Cardiac septum (tissue), 1 donor: ENCODE measurements at places on chromosomes 3 and 15.

GRCh38 chr3:161585922-161586321 is 89.3 kb downstream of the OTOL1 start:
- no peak for DNase-seq

DNA sequence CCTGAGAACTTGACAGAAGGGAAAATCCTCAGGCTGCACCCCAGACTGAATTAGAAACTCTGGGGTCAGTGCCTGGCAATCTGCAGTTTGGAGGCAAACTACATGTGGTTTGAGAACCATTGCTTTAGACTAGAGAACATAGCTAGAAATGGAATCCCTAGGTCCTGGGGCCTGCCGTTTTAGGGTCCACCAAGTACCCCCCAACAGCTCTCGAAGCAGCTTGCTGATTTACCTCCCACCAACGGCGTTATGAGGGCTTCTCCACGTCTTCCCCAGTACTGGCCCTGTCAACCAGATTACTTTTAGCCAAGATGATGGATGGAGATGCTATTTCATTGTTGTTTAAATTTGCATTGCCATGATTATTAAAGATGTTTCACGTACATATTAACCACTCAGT is 272.5 kb downstream of the XXYLT1 start:
- no peak for DNase-seq

DNA sequence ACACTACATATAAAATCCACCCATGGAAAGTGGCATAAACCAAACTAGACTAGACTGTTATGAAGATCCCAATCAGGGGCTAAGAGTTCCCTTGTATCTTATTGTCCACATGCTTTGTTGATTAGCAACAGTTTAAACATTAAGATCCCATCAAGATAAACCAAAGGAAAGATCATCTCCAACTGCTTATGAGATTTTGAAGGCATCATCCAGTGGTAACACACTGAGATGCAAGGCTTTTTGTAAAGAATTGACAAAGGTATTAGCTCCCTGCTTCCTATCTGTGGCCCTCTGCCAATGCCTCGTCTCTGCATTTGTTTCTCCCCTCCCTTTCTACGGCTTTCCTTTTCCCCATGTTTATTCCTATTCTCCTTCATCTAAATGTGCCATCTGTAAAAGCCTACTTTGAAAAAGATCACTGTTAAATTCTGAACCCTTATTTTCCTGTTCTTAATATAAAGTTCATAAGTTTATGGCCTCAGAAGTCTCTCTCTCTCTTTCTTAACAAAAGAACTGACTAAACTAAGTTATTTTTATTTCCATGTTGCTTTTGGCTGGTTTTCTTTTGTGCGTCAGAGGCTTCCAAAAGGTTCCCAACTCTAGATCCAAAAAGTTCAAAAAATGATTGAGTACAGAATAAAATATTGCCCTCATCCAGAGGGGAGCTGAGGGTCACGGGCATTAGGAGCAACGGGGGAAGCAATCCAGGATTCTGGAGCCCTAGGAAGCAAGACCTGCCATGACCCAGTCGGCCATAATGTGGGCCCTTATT is 5.5 kb downstream of the PLD1 start:
- no peak for DNase-seq

DNA sequence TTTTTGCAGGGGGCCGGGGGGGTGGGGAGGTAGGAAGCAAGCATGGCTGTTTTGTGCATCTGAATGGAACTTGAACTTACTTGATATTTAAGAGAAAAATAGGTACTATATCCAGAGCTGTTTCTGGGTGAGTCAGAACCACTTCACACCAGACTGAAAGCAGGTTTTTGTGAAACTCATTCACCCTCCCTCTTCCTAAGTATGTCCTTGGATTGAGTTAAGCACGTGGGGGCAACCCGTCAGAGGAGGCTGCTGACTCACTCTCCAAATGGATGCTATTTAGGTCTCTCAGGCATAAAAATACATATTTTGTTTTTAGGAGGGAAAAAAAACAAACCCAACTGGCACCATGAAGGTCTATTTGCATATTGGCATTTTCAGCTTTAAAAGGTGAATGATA is 270.3 kb downstream of the RYR3 start:
- no peak for DNase-seq

GRCh38 chr15:49131403-49131802 is 24.0 kb downstream of the COPS2 start:
- no peak for DNase-seq

DNA sequence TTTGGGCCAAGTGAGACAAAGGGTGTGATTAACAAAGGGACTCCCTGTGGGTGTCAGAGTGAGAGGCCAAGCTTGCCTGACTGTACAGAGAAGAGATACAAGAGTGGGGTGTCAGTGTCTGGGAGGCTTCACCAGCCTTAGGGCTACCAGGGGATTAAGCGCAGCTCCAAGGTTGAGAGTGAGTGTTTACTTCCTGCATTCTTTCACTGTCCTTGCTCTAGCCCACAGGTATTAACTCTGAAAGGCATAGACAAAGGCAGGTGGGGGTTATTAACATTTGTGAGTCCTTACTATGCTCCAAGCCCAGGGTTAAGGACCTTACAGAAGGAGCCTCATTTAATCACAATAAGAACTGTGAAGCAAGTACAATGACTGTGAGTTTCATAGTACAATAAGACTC is 107.6 kb downstream of the IL20RB start:
- no peak for DNase-seq

DNA sequence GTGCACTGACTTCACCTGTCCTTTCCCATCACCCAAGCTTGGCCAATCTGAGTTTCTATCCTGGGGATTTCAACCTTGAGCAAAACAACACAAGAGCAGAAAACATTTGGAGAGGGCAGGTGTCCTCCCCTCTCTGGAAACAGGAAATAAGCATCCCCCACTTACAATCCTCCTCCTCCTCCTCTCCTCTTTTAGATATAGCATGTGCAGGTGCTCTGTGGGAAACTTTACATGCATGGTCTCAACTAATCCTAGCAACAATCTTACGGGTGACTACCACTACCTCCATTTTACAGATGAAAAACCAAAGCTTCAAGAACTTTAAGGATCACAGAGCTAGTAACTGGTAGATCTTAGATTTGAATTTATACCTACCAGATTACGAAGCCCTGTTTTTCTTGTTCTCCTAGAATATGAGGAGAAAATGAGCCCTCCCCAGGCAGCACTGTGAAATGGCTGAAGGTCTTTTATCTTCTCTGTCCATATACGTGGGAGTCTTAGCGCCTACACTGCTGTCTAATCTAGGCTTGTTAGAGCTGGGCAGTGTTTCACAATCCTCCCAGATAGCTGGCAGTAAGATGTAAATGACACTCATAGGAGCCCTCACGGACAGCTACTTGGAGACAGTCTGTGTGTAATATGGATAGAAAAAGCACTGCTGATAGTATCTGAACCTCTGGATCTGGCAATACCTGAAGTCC is 301.2 kb upstream of the PROK2 start:
- no peak for DNase-seq

DNA sequence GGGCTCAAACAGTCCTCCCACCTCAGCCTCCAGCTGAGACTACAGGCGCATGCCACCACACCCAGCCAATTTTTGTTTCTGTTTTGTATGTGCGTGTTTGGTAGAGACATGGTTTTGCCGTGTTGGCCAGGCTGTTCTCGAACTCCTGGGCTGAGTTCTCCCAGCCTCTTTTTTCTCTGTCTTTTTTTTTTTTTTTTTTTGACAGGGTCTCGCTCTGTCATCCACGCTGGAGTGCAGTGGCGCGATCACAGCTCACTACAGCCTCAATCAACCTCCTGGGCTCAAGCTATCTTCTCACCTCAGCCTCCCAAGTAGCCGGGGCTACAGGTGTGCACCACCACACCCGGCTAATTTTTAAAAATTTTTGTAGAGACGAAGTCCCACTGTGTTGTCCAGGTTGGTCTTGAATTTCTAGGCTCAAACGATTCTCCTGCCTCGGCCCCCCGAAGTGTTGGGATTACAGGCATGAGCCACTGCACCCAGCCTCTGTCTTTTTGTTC is 867 bp upstream of the DCAF1 start:
- DNase-seq = no peak

DNA sequence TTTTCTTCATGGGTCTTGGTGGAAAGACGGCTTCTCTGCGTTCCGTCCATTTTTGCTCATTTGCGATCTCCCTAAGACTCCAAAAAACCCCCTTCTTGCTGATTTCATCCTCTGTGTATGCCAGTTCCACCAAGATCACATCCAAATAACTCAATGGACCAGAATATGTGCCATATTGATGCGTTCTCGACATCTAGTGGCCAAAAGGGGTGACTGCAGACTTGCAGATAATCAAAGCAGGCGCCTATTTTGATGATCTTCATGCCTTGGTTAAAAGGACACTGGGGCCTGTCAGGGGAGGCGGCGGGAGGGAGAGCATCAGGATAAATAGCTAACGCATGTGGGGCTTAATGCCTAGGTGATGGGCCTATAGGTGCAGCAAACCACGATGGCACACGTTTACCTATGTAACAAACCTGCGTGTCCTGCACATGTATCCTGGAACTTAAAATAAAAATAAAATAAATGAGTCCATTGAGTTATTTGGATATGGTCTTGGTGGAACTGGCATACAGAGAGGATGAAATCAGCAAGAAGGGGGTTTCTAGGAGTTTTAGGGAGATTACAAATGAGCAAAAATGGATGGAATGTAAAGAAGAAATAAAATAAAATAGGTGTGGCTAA is 104.2 kb upstream of the RAD18 start:
- no peak for DNase-seq

- DNase-seq = no peak
Measured at GRCh38 chr15:95262866-95263564, 1031.7 kb downstream of the MCTP2 start.

DNA sequence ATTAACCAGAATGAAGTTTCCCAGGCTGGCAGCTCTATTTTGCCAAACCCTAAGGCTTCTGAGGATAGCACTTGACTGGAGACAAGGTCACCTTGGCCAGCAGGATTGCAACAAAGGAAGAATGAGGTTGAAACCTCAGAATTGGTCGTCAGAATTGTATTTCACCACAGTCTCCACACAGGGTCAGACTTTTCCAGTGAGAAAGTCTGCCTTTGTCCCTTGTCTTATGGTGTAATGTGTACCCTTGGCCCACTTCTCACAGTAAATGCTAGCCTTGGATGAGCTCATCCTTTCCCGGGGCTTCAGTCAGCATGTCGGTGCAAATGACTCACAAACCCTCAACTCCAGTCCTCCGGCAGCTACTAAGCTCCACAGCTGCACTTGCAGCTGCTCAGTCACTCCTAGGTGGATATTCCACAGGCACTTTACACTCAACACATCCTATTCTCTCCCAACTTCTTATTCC is 19.7 kb downstream of the SSR3 start:
- DNase-seq = no peak

DNA sequence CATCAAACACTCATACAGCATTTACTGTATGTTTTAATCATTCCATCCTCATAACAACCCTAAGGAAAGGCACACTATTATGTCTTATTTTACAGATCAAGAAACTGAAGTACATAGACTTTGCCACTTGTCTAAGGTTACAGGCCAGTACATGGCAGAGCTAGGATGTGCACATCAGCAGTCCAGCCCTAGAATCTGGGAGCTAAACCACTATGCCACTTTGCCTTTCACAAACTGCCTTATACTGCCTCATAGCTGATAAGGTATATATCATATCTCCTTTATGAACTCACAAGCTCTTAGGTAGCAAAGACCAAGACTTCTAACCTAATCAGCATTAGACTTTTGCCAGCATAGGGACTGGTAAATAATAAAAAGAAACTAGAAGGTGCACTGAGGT is 49.1 kb downstream of the MYO9A start:
- DNase-seq = no peak

GRCh38 chr3:76733073-76733759 is 306.7 kb upstream of the ROBO2 start:
- no peak for DNase-seq

GRCh38 chr3:173538410-173538809 is 140.9 kb downstream of the NLGN1 start:
- no peak for DNase-seq

DNA sequence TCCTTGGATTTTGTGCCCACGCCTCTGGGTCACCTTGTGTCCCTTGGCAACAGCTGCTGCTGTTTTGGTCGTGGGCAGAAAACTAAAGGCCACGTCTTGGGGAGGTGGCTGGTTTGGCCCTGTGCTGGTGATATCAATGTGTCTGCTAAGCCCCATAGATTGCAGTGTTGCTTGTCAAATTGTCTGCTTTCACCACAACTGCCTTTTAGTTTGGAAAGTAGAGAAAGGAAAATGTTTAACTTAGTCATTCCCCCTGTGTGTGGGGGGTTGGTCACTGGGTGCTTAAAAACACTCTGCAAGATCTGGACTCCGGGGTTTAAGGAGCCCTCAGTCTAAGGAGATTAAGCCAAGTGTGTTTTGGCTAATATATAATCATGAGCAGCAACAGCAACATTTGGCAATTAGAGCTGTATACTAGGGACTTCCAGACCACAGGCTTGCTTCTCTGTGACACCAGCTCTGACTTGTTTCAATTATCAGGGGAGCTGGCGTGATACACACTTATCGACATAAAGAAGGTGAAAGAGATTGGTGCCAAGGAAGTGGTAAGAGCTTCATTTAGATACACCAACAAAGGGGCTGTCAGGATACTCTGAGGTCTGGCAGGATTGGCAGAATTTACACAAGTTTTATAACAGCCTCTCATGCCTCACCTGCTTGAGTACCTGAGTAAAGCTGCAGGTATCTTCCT is 3.5 kb downstream of the SMAD3 start:
- no peak for DNase-seq

DNA sequence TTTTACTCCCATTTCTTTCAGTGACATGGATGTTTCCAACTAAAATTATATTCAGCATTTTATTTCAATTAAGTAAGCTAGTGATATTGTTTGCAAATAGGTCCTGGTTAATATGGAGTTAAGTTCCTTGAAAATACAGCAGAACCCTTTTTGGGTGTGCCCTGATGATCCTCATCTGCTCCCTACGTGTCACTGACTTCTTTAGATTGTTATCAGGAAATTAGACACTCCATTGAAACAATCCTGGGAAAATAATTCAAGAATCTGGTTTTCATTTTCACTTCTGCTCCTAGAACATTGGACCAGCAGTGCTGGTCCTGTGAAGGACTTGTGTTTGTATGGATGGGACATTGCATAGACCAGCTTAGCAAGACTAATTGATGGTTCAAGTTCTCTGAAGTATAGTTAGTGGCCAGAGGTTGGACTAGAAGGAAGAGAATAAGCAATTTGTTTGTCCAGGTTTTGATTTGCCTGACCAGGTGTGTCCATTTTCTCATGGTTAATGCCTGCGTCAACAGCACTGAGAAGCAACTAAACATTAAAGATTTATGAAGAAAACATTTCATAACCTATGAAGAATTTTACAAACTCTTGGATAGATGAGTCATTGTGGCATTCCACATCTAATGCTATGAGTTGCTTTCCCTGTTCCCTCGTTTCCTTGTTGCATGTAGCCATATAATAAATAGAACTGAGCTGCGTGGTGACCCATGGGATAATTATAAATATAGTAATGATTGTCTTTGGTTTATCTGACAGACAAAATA is 95.8 kb downstream of the ZPLD1 start:
- DNase-seq = no peak

GRCh38 chr3:196159952-196160804 is 51.0 kb downstream of the ZDHHC19 start:
- no peak for DNase-seq

DNA sequence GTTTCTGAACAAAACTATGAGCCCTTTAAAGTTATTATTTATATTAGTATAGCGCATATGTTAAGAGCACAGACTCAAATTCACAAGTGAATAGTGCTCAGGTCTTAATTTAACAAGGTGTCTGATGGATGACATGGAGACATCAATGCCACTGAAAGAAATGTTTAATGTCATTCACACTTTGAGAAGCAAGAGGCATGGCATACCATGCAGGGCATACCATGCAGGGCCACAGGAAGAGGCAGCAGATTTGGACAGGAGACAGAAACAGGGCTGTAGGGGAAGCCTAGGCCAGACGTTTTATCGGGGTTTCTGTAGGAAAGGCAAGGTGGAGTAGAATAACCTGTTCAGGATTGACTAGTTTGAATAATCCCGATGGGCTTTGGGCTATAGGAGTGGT is 150.2 kb upstream of the KCNH8 start:
- DNase-seq = no peak
